Stimulated activated CD4-positive, alpha-beta T cell treated with anti-CD3 and anti-CD28 coated beads, Interleukin-15, amount 100 ng/mL, for 1 hour (primary cell): ENCODE measurements at places on chromosomes 16 and 17.

GRCh38 chr16:22353191-22353919 lies 21.1 kb downstream of the CDR2 start:
- no peak for DNase-seq

GRCh38 chr17:56064506-56064905 lies 88.8 kb upstream of the ANKFN1 start:
- DNase-seq, result no peak

- no peak for DNase-seq
These were observed 29.4 kb downstream of the TOM1L2 start for GRCh38 chr17:17942846-17943245.

DNA sequence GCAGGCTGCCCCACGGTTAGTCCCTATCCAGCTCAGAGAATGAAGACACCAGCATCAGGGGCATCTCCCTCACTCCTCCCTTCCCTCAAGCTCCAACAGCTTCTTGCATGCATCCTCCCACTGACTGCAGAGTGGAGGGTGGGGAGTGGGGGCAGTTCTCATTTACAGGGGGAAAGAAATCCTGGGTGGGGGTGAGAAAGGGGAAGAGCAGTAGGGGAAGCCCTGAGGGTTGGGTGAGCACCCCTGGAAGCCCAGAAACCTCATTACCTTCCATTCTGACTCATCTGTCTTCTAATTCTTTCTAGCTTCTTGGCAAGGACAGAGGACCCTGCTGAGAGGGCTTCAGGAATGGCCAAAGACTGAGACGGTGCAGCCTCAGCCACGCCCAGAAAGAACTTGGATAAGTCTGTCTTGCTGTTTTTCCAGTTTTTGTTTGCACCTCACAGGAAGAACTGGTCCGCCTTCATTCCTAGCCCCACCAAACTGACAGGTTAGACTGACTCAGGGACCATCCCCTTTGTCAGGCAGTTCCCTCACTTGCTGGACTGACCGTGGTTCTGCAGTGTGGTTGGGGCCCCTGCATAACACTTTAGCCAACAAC lies 52.5 kb upstream of the WSB1 start:
- DNase-seq, result no peak

- DNase-seq, result no peak
These were observed 93.3 kb downstream of the BRIP1 start for GRCh38 chr17:61770043-61770442.

DNA sequence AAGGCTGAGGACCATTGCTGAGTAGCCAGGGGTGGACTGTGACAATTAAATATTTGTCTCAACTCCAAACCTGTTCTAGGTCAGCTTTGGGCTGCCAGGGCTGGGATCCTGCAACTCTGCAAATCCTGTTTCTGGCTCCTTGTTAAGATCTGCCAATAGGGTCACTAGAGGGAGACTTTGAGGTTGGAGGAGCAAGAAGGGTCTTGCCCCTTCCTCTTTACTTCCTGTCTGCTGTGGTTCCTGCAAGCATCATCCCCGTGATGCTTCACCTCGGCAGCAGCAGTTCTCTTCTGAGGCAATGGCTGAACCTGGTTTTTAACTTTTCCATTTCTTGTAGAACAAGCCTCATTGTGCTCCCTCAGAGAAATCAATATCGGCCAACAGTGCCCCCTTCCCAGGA lies 124.6 kb downstream of the IRX5 start:
- DNase-seq, result no peak

DNA sequence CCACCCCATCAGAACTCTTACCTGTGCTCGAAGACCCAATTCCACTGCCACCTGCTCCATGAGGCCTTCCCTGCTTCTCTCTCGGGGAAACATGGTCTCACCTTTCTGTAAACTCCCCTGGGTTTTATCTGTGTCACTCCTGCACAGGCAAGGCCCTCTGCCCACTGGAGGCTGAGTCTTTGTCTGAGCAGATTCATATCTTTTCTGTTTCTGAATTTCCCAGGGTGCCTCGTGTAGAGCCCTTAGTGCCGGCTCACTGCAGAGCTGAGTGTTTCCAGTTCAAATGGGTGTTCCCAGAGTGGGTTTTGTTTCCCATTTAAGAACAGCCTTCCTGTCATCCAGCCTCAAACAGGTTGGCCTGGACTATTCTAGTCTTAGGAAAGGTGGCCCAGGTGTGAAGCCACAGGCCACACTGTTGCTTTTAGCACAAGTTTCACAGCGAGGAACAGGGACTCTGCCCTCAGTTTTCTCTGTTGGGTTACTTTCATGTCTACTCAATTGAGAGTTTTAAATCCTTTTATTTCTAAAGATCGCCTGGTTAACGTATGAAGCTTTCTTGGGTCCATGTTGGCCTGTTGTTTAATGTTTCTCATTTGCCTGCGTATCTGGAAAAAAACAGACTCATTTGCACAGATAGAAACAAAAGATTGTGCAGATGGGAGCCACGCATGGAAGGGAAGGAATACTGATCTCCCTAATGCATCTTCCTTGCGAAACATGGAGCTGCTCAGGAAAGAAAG lies 228.7 kb downstream of the MSI2 start:
- DNase-seq, result no peak
